ENCODE measurements at places on chromosomes 1 and 21.

GRCh38 chr1:215081661-215082531, 641 bp upstream of the KCNK2 start:
- no peak for DNase-seq

GRCh38 chr1:9714257-9714718, 62.8 kb downstream of the PIK3CD start:
- DNase-seq, result no peak

DNA sequence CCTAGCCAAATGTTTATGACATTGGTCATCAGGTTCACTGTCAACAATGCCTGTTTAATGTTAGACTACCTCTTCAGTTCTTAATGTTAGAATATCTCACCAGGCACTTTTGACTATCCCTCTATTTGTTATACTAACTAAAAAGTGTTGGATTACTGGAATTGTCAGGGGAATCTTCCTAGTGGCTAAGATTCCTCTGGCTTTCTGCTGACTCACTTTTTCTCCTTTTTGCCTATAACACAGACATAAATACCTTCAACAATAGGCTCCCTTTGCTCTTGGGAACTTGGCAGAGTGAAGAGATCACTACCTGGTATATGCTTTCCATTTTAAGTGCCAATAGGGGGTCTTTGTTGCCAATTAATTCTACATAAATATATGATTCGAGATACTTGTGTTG, 68.5 kb downstream of the TMEM200B start:
- DNase-seq, result no peak

- DNase-seq, result no peak
Observed at GRCh38 chr21:32372755-32373154, 20.1 kb downstream of the URB1 start.

- peak; percentile 65 for DNase-seq
Observed at GRCh38 chr1:218171302-218171893, 113.7 kb upstream of the RRP15 start.

DNA sequence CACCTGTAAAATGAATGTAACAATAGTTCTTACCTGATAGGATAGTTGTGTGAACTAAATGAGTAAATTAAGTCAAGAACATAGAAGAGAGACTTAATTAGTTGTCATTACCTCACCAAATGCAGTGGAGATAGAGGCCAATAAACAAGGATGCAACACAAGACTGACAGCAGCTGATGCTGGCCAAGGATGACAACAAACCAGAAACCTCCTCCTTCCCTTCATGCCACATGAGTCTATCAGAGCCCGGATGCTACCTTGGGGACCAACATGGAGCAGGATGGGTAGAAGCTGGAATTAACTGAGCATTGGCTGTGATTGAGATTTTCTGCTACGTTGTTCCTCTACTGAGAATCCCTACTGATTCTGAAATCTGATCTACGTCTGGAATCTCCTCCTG, 30.3 kb upstream of the USP1 start:
- no peak for DNase-seq

- peak; percentile 10 for DNase-seq
Observed at GRCh38 chr1:187476671-187477070, 647.9 kb downstream of the PLA2G4A start.

GRCh38 chr1:60874718-60875117, 207.6 kb upstream of the NFIA start:
- peak; percentile 38 for DNase-seq

- DNase-seq, result peak; percentile 97
Observed at GRCh38 chr1:42963378-42964043, 4.8 kb upstream of the SLC2A1 start.

GRCh38 chr1:239706245-239706892, 320.0 kb downstream of the CHRM3 start:
- DNase-seq, result no peak

GRCh38 chr21:31622397-31622796, 37.1 kb upstream of the SOD1 start:
- no peak for DNase-seq

- DNase-seq, result peak; percentile 12
Observed at GRCh38 chr1:107952989-107953388, 12.0 kb downstream of the VAV3 start.

DNA sequence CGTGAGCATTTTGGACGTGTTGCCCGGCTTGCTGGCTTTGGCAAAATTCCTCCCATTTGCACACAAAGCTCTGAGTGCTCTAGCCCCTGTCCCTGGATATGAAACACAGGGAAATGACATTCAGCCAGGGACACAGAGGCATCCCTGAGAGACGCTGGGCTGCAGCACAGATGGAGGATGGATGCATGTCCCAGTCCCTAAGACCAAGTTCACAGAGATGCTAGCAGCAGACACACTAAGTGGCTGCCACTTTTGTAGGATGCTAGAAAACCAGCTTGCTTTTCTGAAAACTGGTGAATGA, 12.5 kb downstream of the ACTRT2 start:
- DNase-seq, result no peak

- no peak for DNase-seq
Observed at GRCh38 chr1:58345215-58346035, 201.1 kb downstream of the OMA1 start.

- DNase-seq, result no peak
Observed at GRCh38 chr1:3948344-3948743, 48.3 kb upstream of the C1orf174 start.

- no peak for DNase-seq
Observed at GRCh38 chr1:53316766-53317581, 10.9 kb downstream of the LRP8 start.

- DNase-seq, result no peak
Observed at GRCh38 chr1:53361541-53361961, 33.7 kb upstream of the LRP8 start.

DNA sequence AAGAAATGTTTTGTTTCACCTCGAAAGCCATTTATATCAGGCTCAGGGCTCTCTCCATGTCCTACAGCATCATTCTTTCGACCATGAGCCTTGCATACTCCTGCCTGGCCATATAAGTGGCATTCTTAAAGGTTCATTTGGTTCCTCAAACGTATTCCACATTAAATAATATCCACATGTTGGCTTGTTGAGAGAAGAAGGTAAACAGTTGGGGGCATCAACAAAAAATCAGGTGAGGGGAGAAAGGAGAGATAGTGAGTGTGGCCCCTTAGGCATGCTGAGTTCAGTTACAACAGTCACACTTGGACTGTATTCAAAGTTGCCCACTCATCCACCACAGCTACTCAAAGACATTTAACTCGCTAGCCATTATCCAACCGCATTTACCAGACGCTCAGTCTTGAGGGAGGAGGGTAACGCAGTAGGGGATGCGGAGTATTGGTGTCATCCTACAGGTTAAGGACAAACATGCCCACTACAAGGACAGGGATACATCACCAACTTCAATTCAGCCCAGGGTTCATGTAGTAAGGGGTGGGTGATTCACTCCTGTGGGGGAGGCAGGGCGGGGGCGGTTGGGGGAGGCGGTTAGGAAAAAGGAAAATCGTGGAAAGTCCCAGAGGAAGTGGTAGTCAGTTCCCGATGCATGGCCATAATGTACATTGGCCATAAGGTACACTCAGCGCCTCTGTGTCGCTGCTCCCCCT, 1.4 kb downstream of the ZNF697 start:
- DNase-seq, result no peak

- DNase-seq, result peak; percentile 65
Observed at GRCh38 chr1:8348777-8349472, 31.0 kb downstream of the SLC45A1 start.

- peak; percentile 33 for DNase-seq
Observed at GRCh38 chr1:20702416-20702815, 15.4 kb downstream of the KIF17 start.

- DNase-seq, result no peak
Observed at GRCh38 chr21:46092811-46093667, 4.9 kb upstream of the COL6A2 start.

- DNase-seq, result peak; percentile 17
Observed at GRCh38 chr1:80054129-80054528, 1047.6 kb upstream of the ADGRL4 start.

- no peak for DNase-seq
Observed at GRCh38 chr1:115560027-115560426, 81.7 kb upstream of the VANGL1 start.

DNA sequence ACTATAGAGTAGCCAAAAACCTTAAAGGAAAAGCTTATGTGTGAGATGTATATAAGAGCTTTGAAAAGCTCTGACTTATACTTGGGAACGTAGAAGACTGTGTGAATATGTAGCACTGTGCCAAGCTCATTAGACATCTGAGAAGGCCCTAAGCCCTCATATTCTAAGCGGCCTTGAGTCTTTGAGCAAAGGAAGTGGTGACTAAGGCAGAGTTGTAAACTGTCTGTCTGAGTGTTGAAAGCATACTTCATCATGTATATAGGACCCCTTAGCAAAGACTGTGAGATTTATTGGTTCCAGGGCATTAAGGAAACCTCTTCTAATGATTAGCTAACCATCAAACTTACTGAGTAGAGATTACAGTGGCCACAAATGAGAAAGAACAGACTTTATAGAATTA, 153.3 kb upstream of the LYPLAL1 start:
- DNase-seq, result no peak

- DNase-seq, result no peak
Observed at GRCh38 chr1:3355089-3355488, 99.4 kb upstream of the ARHGEF16 start.

DNA sequence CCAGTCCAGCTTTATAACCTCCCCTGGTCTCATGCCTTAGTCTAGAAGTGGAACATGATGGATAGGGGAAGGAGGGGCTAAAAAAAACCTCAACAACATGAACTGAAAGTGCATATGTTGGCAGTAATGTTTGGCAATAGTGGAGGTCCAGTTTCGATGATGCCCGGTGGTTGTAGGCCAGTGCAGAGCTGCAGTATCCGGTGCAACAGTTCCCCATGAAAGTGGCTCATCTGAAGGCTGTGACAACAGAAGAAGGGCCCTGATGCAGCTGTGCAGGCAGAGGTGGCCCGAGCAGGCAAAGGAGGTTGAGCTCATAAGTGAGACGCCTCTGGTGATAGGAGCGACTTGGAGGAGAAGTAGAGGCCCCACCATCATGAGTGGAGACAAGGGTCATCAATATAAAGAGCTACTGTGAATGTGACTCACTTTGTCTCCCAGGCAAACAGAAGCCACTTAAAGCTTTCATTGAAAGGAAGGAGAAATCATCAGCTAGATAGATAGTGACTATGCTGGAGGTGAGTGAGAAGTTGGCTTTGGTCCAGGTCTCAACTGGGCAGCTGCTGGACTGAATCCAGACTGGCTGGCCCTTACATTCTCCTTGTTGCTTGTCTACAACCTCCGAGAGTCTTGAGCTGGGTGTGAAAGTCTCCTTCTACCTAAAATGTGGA, 10.2 kb upstream of the CREG1 start:
- DNase-seq, result peak; percentile 38

- DNase-seq, result no peak
Observed at GRCh38 chr1:244952280-244952933, 88.1 kb upstream of the HNRNPU start.

DNA sequence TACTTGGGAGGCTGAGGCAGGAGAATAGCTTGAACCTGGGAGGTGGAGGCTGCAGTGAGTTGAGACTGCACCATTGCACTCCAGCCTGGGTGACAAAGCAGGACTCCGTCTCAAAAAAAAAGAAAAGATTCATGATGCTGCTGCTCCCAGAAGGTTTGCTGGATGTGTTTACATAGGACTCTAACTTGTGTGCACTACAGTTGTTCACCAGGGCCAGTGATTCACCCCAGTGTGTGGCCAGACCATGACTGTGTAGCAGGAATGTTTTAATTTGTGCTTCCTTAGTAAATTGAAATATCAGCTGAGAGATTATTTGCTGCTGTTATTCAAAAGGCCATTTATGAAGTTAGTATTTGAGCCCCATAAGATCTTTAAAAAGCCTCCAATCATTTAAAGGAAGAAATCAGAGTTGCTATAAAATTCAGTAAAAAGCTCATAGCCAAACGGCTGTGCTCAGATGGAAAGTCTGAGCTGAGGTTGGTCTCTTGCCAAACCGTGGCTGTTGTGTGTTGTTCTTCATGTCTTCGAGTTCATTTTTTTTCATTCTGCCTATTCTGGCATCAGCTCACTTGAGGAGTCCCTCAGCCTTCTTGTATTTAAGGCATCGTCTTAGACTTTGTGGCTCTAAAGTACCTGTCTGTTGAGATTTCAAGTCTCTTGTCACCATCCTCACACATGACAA, 18.1 kb upstream of the PGD start:
- no peak for DNase-seq

DNA sequence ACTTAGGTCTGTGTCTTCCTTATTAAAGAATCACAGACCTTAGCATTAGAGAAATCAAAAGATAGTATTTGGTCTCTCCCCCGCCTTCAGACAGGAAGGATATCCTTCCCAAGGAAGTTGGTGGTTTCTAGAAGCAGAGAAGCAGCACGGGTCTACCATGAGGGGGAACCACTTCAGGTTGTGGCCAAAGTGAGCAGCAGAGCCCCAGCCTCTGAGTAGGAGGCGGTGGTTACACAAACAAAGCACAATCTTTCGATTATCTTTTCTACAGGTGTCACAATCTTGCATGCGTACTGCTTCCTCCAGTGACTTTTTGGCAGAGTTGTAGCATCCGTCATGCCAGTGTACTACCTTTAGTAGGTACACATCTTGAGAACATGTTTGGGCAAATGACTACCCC, 8.8 kb downstream of the PGLYRP4 start:
- DNase-seq, result no peak

DNA sequence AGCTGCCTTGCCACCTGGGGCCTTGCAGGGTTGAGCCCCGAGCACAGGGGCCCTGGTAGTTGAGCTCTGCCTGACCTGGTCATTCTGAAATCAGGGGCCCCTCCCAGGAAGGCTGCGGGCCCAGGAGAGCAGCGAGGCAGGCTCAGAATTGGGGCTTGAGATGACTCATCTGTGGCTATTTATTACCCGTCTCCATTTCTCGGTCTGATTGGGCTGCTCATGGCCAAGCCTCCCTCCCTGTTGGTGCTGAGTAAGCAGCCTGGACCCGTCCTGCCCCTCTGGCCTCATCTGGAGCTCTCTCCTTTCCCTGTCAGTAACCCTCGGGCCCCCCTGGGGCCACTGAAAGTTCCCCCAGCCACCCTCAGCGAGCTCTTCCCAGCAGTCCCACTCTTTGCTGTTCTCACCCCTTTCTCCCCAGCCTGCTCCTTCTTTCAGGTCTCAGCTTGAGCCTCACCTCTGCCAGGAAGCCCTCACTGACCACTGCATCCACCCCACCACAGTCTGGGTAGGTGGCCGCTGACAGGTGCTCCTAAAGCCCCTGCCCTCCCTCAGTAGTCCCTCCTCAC, 11.0 kb upstream of the TNFRSF8 start:
- peak; percentile 60 for DNase-seq

DNA sequence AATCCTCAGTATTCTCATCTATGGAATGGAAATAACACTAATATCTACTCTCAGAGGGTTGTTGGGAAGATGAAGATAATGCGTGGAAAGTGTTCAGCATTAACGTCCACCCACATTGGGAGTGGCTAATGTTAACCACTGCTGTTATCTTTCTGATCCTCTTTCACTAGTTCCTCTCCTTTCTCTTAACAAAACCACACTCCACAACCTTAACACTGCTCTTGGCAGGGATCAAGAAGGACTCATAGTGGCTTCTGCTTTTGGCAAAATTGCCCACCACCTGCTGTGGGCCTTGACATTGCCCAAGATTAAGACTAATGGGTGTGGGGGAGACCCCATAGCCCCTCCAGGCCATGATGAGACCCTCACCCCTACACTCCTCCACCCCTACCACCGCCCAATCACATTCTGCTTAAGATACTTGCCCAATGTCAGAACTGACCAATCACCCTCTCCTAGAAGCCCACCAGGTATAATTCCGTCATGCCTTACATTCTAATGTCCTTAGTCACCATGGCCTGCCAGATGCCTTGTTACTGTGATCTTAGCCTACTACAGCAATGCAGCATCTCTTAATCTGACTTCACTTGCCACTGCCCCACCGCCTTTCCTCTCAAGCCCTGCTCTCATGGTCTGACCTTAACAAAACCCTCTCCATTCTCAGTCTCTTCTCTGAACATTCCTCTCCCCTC, 27.1 kb downstream of the DHCR24 start:
- DNase-seq, result peak; percentile 83

Measured in OCI-M1 (cell line).